ENCODE measurements at places on chromosomes 7 and 10.

GRCh38 chr7:147903536-147904218 is 686.9 kb upstream of the C7orf33 start:
- DNase-seq = no peak

GRCh38 chr7:156015237-156016020 is 203.2 kb upstream of the SHH start:
- no peak for DNase-seq

- no peak for DNase-seq
These were observed at the start of gene GPR37 for GRCh38 chr7:124765401-124766352. Gene GPR37, minus strand, starts transcription at chr7:124765792. Its CDS starts 816 bp downstream, at chr7:124764976.

DNA sequence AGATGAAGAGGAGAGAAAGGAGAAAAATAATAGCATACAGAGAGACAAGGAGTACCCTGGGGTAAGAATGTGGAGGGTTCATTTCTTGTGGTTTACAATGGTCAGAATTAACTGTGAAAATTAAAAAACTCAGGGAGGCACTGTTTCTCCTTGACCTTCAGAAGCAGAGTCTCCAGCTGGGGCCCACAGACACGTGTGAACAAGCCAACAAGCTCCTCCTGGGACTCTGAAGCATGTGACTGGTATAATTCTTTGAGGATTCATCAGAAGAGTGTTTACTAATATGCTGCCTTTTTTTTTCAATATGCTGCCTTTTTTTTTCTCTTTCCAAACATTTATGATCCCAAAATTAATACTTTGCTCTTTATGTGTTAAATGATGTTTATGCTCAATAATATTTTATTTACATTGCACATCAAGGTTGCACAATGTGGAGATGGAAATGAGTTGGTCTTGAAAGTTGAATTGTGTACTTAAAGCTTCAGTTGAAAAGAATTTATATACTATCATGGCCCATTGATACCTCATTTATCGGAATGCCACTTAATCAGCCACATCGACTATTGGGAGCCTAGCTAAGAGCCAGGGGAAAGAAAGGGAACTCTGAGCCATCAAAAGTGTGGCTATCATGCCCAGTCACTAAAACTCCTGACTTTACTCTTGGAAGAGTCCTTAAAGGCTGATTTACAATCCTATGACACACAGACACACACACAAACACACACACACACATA is 134.7 kb upstream of the RHOBTB1 start:
- DNase-seq = no peak

DNA sequence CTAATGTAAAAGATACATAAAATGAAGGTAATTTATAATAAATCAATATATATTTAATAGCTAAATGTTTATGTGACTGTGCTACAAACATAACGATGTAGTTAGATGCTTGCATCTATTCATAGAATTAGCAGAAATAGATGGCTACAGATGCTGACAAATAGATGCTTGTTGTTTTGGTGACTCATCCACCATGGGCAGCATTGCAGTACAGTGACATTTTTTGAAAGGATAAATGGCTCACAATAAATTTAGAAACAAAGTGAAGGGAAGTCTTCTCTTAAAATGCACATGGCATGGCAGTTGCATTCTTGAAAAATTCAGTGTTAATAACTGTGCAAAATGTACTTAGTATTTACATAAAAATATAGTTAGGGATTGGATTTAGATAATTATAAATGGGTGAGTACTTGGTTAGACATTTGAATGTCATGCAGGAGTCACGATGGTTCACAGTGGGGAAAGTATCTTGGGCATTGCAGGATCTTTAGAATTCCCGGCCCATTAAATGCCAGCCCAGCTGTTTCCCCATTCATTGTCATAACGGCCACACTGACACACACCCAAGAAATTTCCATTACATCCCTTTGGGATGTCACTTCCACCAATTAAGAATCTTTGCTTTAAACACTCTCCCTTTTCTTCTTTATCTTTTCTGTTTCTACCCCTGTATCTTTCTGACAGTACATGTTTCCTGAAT is 564.1 kb downstream of the ATRNL1 start:
- no peak for DNase-seq

- no peak for DNase-seq
These were observed 58.7 kb upstream of the ANTXRL start for GRCh38 chr10:46227936-46228562.

DNA sequence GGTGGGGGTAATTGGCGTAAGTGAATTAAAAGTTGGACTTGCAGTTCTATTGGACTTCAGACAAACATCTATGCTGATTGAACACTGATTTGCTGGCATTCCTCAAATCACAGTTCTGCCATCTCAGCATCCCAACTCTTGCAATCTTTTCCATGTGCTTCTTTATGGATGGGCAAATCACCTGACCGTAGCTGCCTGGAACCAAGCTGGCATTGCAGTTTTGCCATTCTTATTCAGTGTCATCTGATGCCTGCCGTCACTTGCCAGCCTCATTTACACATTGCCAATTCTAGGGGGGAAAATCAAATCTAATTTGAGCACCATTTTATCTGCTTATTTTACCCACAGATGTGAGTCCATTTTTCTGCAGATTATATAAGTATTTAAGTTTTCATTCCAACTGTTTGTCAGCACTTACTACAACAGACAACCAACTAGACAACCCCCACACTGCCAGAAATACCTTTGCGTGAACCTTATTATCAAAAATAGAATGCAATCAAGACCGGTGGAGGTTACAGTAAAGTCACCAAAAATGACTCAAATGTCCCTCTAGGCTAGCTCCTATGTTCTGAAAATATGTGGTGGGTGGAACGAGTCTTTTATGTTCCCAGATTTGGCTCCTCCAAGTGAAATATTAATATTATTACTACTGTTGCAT is 172.3 kb upstream of the CTBP2 start:
- DNase-seq = no peak

- DNase-seq = no peak
These were observed 21.3 kb upstream of the AMZ1 start for GRCh38 chr7:2666588-2667250.
